EH (cell line): ENCODE measurements at places on chromosomes 3 and 15.

DNA sequence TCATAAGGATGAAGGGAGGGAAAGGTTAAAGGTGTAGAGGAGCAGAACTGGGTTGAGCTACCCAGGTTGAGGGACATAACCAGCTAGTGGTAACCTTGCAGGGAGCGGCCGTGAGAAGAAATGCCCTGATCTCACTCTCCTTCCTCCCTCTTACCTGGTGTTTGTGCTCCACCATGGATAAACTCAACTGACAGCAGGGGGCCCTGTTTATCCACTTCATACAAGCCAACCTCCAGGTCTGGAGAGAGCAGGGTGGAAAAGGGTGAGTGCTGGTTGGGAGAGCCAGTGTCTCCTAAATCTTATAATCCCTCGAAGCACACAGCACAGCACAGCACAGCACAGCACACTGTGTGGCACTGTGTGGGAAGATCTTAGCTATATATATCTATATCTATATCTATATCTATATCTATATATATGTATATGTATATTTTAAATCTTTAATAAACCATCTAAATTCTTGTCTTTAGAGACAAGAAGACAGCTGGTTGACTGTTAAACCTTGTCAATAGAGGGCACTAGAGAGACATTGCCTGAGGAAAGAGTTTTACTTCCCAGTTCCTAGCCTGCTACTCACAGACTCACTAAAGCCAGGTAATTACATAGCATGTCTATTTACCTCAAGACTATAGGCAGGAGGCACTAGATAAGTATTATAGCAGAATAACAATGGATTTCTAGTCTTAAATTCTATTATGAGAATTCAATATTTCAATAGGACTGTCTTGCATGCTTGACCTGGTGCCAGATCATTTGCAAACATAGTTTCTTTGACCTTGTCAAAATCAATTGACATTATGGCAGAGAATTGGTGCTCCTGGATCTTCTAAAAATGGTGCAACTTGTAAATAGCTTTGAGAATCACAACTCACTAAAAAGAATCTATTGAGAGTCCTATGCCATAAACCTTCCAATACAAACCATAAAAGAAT lies 21.7 kb upstream of the FMN1 start:
- peak; percentile 33 for DNase-seq

- DNase-seq: peak; percentile 18
These were observed at the start of gene CSPG5 for GRCh38 chr3:47578691-47579632. Gene CSPG5 (minus strand): TSS chr3:47578865. CDS start chr3:47578693, 172 bp downstream.

DNA sequence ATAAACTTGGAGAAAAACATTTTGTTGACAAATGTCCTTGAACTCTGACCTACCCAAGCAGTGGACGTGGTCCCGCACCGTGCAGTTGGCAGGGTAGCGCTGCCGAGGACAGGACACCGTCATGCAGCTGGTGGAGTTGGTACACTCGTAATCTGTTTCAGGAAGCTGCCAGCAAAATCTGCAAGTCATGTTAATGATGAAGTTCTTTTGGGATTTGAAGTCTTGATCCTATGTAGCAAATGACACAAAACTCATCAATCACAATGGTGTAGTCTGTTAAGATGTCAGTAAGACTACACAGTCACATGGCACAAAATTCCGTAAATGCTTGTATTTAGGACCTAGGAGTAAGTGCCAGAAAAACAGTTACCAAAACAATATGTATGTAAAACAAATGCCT lies 5.5 kb downstream of the TM2D3 start:
- peak; percentile 34 for DNase-seq

DNA sequence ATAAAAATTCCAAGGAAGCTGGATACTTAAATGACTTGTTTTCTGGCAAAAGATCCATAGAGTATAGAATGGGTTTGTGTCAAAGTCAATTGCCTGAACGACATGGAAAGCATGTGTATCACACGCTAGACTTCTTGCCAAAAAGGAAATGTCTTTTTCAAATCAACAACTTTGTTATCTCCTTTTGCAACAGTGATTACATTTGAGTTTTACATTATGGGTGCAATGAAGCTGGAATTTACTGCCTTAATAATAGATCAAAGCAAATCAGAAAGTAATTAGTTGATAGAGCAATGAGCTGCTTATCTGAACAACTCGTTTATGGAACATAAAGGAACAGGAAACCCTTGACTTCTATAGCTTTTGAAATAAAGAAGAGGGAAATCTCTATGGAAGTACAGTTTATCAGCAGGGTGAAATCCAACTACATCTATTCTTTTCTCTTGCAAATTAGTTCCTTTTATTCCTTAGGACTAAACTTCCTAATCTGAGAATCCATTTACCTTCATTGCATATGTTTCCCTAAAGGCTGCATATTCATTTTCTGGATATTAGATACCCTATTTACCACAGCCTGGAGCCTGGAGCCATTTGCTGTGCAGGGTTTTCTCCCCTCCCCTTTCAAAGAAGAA lies 415.1 kb upstream of the NECTIN3 start:
- no peak for DNase-seq

DNA sequence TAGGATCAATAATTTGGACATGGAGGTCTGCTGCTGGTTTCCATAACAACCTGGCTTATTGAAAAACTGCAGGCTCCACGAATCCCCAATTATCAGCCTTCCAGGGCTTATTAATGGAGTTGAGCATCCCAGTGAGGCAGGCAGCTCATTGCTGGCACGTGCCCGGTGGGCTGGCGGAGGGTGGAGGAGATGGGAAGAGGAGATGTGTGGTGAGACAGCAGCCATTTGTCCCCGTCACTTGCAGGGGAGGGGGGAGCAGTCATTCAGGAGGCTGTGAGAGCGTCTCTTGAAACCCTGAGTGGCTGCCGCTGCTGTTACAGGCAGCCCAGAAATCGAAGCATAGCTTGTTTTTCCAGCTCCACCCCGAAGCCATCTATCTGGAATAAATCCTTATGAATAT lies 70.6 kb downstream of the GAP43 start:
- DNase-seq: no peak

DNA sequence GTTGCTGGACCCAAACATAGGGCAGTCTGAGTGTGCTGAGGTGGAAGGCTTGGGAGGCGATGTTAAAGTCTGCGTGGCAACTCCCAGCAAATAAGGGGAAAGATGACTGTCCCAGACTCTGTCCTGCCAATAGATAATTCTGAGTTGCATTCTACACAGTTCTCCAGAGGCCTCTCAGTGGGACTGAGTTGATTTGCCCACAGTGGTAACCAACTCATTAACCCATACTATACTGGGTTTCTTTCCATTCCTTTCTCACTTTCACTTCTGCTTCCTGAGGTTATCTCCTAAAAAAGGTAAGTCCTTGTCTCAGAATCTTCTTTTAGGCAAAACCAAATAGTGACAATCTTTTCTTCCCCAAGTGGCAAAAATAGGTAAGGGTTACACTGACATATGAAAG lies 549.9 kb upstream of the DPPA4 start:
- no peak for DNase-seq

DNA sequence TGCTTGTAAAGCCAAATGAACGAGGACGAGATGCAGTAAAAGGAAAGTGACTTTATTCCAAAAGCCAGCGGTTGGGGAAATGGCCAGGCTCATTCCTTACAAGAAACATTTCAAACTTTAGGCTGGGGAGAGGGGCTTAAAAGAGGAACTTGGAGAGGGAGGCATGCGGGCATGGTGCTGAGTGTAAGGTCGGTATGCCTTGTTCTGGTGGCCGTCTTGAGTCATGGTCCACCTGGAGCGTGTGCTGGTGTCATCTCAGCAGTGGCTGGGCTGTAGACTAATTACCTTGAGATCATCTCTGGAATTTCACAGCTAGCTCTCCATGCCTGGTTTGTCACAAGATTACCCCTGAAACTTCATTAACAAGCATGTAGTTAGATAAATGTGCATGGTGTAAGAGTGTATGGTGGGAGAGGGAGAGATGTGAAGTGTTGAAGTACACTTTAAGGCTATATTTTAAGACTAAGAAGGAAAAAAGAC lies 156.4 kb upstream of the PFN2 start:
- no peak for DNase-seq

GRCh38 chr3:28150465-28151206 lies 90.8 kb upstream of the CMC1 start:
- no peak for DNase-seq

DNA sequence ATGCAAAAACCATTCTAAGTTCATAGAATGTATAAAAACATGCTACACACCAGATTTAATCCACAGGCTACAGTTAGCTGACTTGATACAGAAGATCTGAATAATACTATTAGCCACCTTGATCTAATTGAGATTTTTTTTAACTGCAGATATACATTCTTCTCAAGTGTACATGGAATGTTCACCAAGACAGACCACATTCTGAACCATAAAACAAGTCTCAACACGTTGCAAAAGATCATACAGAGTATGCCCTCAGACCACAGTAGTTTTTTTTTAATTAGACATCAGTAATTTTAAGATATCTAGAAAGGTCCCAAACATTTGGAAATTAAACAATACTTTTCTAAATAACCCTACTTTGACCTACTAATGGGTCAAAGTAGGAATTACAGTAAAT lies 83.3 kb downstream of the FGF7 start:
- peak; percentile 13 for DNase-seq

GRCh38 chr3:192986379-192986778 lies 68.7 kb upstream of the MB21D2 start:
- peak; percentile 31 for DNase-seq

DNA sequence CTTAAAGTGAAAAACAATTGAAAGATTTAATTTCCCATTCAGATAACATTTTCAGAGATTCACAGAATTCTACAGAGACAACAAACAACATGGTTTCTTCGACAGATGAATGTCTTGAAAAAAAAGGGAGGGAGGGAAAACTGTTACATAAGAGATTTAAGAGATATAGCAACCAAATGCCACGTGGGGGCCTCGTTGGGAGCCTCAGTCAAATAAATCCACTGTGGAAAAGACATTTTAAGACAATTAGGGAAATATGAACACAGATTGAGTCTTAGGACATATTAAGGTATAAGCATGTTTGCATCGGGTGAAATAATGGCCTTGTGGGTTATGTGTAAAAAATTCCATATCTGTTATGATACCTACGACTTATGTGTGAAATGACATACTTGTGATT lies 5.0 kb upstream of the PRRT3 start:
- peak; percentile 44 for DNase-seq

- DNase-seq: no peak
These were observed 9.9 kb downstream of the ITPR1 start for GRCh38 chr3:4503050-4503449.

DNA sequence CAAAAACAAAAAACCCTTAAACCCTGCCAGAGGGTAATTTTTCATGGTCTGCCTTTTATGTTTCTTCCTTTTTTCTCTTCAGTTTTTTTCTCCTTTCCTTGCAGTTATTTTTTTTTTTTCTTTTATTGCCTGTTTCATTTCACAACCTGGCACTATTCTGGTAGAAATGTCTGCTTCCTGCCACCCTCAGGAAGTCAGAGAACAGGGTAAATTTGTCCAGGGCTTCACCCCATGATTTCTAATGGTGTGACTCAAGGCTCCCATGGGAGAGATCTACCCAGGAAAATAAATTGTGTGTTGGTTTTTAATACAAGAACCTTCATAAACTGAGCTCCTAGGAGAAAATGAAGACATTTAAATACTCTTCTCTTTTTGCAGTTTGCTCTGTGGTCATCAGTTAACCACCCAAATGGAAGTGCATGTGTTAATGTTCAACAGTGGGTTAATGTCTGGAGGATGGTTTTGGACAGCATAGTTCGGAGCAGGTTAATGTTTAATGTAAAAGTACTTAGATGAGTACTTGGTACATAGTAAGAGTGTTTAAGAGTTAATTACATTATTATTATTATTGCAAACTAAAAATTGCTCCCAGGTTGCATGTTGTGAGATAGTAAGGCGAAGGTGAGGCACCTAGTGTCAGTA lies 45.9 kb downstream of the CGNL1 start:
- DNase-seq: peak; percentile 22

- peak; percentile 37 for DNase-seq
These were observed 3.2 kb downstream of the TRANK1 start for GRCh38 chr3:36941658-36942057.

GRCh38 chr3:39118079-39118478 lies 10.6 kb downstream of the TTC21A start:
- DNase-seq: no peak

- no peak for DNase-seq
These were observed 40.4 kb upstream of the CTNNB1 start for GRCh38 chr3:41158947-41159346.

GRCh38 chr3:31958701-31959152 lies 22.3 kb downstream of the OSBPL10 start:
- no peak for DNase-seq

DNA sequence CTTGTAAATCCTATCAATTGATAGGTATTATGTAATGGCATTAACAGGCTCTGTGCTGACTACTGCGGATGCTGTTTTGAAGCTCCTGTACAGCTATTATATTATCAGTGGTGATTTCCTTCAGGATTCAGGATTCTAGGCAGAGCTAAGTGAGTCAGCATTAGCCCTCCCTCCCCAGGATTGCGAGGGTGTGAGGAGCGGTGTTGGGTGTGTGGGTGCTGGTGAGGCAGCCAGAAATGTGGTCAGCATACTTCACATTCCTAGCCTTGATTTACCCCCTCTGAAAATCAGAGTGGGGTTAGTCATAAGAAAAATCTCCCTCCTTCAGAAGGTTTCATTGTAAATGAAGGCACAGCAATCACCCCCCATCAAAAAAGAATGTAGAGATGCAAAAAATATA lies 72.5 kb downstream of the SNTN start:
- DNase-seq: peak; percentile 88

DNA sequence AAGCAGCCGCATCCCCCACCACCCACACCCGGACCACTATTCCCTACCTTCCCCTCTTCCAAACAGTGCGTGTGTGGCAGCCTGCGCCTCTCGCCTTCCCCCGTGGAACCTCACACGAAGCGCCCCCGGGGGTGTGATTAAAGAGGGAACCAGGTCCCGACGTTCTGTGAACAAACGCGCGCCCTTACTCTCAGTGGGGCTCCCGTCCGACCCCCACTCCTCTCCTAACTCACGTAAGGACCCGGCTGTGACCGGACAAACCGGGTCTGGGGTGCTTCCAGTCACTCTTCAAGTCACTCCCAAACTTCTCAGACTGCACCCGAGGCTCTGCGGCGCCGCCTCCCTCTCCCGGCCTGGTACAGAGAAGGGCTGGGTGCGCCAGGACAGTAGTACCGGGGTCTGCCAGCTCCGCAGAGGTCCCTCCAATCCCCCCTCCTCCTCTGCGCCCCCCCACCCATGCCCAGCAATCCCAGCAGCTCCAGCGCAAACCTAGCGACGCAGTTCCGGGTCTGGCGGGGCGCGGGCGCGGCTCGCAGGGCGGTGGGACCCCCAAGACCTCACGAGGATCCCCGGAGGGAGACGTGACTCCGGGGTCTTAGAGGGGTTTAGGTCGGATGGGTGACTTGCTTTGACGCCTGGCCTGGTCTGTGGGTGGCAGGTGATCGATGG lies 574 bp downstream of the DUOXA1 start:
- DNase-seq: no peak

GRCh38 chr15:55319537-55320237 lies 665 bp downstream of the PIGB start:
- peak; percentile 14 for DNase-seq

DNA sequence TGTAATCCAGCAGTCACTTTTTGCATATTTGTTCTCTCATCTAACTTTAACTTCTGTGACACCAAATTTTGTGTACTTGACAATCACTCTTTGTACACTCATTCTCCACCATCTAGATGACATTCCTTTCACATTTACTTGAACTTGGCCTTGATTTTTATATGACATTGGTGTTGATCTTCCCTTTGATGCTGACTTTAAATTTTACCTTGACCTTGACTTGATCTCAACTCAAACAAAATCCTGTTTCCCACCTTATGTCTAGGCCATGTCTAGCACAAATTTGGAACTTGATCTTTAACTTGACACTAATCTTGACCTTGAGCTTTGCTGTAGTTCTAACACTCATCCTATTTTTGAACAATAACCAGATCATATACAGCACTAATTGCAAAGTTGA lies 33.2 kb downstream of the ROPN1B start:
- DNase-seq: no peak
